ENCODE measurements at places on chromosomes 4 and X.

GRCh38 chrX:130669233-130669632 is 233.8 kb downstream of the ENOX2 start:
- no peak for DNase-seq

DNA sequence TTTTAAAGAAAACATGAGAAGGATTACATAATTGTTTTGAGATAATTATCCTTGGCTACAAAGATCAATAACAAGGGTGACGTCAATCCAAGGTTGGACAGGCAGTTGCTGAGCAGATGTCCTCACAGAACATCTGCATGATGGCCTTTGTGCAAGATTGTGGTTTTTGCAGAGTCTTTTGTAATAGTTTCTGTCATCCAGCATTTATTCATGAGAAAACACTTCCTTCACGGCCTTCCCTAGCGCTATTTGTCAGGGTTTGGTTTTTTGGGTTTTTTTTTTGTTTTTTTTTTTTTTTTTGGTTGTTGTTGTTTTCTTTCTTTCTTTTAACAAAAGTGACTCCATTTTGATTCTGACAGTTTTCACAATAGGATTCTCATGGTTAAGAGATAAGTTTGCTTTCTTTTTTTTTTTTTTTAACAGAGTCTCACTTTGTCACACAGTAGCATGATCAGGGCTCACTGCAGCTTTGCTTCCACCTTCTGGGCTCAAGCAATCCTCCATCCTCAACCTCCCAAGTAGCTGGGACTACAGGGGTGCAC is 31.5 kb upstream of the ELF2 start:
- DNase-seq, result no peak

GRCh38 chr4:41526628-41527027 is 11.3 kb upstream of the LIMCH1 start:
- no peak for DNase-seq

DNA sequence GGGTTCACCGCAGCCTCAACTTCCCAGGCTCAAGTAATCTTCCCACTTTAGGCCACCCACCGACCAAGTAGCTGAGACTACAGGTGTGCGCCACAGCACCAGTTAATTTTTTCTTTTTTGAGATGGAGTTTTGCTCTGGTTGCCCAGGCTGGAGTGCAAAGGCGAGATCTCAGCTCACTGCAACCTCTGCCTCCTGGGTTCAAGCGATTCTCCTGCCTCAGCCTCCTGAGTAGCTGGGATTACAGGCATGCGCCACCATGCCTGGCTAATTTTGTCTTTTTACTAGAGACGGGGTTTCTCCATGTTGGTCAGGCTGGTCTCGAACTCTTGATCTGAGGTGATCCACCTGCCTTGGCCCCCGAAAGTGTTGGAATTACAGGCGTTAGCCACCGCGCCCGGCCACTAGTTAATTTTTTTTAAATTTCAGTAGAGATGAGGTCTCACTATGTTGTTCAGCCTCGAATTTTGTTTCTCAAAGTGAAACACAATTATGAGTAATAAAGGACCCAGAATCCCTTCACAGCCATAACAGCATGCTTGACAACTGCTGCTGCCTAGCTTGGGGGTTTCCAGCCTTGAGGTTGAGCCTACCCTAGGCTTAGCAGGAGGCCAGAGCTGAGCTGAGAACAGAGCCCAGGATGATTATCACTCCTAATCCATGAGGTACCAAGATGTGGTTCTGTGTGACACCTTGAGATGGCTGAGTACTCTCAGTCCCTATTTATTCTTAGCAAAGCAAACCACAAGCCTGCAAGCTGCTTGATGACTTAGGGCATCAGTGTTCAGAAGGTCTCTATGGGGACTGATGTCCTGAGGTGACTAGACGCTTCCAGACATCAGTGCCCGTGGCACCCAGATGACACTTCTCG is 41.6 kb upstream of the NKRF start:
- DNase-seq, result peak; percentile 84
